ENCODE measurements at places on chromosomes 2 and 18.

DNA sequence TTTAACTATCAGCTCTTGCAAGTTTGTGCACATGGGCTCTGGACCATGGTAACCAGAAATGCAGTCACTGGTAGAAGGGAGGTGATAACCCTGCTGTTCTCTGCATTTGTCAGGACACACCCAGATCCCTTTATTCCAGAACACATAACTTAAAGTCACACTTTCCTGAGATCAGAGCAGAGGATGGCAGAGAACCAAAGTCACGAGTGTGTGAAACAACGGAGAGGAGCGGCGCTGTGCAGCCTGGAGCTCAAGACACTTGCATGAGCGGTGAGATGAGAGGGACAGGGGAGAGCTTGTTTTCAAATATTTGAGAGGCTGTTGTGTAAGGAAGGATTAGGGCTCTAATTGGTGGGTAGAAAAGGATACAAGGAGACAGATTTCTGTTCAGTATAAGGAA lies 43.3 kb upstream of the AAK1 start:
- no peak for DNase-seq

DNA sequence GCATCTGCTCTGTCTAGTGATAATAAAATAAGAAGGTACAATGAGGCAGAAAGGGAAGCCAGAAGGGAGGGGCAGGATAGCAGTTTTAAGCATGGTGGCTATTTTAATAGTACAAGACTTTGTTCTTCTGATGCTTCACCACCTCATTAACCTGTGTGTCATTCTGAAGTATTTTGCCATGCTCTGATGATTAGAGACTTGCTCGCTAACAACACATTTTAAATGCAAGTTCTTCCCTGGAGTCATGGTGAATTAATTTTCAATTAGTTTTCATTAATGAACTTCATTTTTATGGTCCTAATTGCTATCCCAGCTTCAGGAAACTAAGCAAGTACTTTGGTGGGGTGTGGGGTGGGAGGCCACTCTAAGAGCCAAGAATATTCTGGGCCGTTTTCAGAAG lies 25.7 kb upstream of the LNPK start:
- DNase-seq, result no peak

GRCh38 chr2:151762694-151763093 lies 28.4 kb upstream of the NEB start:
- no peak for DNase-seq

GRCh38 chr2:100064592-100065428 lies 77.6 kb downstream of the AFF3 start:
- DNase-seq, result no peak

DNA sequence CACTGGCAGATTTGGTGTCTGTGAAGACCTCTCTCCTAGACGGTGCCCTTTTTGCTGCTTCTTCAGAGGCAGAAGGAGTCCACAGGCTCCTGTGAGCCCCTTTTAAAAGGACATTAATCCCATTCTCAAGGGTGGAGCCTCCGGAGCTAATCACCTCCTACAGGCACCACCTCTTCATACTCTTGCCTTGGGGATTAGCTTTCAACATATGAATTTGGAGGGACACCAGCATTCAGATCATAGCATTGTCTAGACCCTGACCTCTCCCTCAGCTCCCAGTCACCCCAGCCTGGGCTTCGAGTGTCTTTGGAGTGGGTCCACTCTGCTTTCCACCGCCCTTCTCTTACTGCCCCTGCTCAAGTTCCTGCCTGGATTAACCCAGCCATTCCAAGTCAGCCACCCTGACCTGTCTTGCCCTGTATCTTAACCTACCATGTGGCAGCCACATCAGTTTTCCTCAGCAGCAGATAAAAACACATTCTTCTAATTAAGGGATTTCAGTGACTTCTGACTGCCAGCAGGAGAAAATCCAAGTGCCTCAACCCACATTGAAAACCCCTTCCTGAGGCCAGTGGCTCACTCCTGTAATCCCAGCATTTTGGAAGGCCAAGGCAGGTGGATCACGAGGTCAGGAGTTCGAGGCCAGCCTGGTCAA lies 6.1 kb upstream of the NCL start:
- no peak for DNase-seq

DNA sequence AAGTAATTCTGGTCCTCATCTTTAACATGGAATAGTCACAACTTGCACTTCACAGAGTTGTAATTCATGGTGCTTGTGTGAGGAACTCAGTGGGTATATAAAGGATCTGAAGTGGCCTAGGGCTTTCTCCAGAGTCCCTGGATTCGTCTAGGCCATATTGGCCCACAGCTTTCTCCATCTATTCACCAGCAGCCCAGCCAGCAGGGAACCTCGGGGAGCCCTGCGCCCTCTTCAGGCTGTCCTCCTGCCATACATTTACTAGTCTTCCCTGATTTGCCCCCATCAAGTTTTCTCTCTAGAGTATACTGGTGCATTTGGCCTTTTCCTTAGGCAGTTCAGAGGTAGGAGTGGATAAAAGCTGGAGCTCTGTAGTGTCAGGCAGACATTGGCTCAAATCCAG lies 278.3 kb downstream of the MYCN start:
- DNase-seq, result no peak

GRCh38 chr18:10349561-10349960 lies 104.9 kb upstream of the APCDD1 start:
- no peak for DNase-seq

DNA sequence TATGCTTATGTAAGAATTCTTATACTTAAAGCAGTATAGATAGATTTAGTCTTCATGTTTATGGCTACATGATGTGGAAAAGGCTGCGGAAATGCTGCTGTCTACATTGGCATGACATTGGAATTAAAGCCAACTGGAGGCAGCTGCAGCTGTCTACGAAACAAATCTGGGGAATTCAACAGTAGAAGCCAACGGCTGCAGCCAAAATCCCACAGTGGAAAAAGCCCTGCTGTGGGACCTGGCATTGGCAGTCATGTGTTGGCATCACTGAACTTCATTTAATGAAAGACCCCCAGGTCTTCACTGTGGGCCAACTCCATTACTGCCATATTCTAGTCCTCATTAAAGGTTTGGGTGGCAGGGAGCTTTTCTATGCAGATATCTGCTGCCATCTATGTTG lies 223.6 kb downstream of the SLC8A1 start:
- DNase-seq, result no peak

DNA sequence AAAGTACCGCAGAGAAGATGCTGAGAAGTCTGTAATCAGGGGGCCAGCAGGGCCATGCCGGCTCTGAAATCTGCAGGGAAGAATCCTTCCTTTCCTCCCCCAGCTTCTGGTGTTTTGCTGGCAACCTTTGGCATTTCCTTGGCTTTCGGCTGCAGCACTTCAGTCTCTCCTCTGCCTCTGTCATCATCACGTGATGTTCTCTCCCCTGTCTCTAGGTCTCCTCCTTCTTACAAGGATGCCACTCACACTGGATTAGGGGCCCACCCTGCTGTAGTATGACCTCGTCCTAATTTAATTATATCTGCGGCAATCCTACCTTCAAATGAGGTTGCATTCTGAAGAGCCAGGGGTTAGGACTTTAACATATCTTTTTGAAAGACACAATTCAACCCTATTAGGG lies 13.8 kb upstream of the RAB12 start:
- DNase-seq, result no peak

DNA sequence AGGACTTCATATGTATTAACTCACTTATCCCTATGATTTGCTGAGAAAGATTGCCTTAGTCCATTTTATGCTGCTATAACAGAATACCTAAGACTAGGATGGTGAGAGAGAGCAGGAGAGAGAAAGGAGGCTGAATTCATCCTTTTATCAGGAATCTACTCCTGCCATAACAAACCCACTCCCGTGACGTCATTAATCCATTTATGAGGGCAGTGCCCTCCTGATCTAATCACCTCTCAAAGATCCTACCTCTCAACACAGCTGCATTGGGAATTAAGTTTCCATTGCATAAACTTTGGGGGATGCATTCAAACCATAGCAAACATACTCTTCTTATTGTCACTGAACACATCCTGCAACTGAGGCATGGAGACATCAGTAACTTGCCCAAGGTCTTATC lies 122.0 kb downstream of the VIT start:
- no peak for DNase-seq

- no peak for DNase-seq
These were observed 70.7 kb upstream of the SERPINE2 start for GRCh38 chr2:224109751-224110150.

DNA sequence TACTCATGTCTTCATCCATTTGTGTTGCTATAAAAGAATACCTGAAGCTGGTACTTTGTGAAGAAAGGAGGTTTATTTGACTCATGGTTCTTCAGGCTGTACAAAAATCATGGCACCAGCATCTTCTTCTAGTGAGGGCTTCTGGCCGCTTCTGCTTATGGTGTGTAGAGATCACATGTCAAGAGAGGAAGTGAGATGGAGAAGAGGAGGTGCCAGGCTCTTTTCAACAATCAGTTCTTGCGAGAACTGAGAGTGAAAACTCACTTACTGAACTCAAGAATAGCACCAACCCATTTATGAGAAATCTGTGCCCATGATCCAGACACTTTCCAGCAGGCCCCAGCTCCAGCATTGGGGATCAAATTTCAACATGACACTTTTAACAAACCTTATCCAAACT lies 30.0 kb upstream of the BARD1 start:
- DNase-seq, result no peak

- DNase-seq, result no peak
These were observed 40.1 kb downstream of the AOX1 start for GRCh38 chr2:200625958-200626363.

DNA sequence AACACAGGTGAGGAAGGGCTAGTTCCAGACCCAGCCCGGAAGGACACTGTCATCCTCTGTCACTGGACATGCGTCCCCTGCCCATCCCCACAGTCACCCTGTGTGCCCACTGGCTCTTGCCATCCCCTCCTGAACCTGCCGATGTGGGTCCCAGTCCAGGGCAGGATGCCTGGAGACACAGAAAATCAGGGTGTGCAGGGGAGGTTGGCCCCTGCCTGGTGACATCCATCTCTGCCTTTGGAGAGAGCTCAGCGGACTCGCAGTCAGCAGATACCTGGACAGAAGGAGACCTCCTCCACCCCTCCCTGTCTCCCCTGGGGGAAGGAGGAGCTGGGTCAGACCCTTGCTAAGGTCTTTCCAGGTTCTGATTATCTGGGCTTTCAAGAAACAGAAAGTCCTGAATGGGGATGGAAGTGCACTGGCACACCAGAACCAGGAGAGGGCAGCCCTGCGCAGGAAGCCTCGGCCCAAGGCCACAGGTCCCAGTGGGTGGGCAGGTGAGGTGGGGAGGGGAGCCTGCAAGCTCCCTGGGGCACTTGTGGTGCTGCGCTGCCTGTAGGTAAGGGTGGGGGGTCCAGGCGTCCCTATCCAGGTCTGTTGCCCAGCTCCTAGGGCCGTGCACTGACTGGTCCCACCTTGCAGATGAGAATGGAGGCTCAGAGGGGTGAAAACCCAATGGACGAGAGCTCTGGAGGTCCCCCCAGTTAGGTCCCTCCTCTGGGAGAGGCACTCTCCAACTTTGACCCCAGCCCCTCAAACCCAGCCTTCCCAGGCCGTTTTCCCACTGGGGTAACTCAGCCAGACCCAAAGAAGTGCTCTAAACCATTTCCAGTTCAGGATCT lies 9.7 kb upstream of the OTOS start:
- DNase-seq, result peak; percentile 16

- DNase-seq, result no peak
These were observed 49.0 kb downstream of the SLC16A14 start for GRCh38 chr2:230019742-230020141.

DNA sequence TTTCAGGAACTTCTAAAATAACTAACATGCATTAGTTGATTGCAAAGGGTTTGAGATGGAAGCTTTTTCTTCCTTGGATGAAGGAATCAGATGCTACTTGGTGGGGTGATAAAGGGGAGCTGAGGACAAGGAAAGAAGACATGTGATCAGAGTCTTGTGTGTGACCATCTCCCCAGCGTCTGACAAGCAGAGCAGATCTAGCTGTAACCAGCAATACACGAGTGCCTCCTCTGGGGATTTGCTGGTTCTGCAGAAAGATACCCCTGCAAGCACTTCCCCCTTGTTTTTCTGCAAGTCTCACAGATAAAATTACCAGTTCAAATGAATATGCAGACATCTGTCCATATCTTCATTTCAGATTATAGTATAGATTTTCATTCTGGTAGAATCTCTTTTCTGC lies 2.7 kb downstream of the CDH7 start:
- no peak for DNase-seq

DNA sequence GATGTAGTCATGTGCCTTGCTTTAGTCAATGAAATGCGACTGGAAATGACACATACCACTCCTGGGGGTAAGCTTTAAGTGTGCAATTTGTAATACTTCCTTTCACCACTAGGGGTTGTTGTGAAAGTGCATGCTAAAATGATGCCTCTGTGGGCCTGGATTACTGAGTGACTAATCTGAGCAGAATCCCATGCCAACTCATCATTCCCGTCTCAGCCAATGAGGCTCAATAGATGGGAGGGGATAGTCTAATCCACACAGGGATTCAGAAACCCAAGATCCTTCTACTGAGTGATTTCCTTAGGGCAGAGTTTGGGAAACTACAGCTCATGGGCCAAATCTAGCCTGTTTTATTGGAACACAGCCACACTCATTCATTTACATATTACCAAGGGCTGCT lies 54.0 kb downstream of the HRH4 start:
- no peak for DNase-seq

DNA sequence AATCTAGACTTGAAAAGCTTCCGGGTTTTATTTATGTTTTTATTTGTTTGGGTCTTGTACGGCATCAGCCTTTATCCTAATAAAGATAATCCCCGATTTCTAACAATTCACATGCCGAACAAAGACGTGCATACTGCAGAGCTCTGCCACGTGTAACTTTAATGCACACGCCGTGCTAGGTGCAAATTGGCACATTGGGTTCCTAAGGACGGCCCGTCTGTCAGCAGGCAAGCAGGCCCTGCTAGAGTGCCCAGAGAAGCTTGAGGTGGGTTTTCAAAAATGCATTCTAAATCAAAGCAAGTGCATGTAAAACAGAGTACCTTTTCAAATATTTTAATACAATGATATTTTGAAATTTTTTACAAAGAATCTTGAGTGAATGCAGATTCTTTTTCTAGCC lies 806.4 kb upstream of the POU3F3 start:
- no peak for DNase-seq

GRCh38 chr2:111626037-111626864 lies 257.7 kb downstream of the ANAPC1 start:
- no peak for DNase-seq

DNA sequence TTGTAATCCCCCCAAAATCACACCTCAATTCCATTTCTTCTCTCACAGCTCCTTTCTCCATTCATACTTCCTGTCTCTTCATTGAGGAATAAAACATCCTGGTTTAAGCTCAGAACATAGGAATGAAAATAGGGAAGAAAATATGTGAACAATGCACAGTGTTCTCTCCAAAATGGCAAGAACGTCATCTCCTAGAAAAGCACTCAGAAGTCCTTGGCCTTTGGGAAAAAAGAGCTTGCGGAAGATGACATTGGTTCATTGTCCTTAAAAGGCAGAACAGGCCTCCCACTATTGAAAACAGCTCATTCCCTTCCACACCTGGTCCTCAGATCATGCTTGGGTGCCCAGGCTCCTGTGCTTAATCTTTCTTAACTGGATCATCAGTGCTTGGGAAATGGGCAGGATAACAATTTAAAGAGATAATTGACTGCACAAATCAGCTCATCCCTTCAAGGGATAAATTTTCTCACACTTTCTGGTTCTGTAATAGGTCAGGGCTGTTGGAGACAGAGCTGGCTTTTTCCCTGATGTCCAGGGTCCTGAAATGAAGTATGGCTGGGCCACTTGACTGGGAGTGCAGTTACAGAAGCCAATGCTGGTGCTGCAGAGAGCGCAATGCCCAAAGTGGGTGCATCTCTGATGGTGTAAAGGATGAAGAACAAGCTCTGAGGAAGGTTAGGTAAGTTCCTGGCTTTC lies 69.2 kb downstream of the MARCHF4 start:
- DNase-seq, result no peak
